ENCODE measurements at places on chromosomes 4 and X. TPM values are rescaled to one million over a fixed set of nuclear protein-coding genes. Genes with fewer than 3 reads are reported as not detected.

DNA sequence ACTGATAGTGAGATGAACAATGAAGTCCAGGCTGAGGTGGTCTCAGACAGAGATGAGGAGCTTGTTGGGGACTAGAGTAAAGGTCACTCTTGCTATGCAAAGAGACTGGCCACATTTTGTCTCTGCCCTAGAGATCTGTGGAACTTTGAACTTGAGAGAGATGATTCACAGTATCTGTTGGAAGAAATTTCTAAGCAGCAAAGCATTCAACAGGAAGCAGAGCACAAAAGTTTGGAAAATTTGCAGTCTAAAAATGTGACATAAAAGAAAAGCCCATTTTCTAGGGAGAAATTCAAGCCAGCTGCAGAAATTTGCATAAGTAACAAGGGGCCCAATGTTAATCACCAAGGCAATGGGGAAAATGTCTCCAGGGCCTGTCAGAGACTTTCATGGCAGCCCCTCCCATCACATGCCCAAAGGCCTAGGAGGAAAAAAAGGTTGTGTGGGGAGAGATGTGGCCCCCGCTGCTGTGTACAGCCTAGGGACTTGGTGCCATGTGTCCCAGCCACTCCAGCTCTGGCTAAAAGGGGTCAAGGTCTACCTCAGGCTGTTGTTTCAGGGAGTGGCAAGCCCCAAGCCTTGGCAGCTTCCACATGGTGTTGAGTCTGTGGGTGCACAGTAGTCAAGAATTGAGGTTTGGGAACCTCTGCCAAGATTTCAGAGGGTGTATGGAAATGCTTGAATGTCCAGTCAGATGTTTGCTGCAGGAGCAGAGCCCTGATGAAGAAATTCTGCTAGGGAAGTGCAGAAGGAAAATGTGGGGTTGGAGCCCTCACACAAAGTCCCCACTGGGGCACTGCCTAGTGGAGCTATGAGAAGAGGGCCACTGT, 262.8 kb downstream of the DKK2 start:
- no peak for DNase-seq
- H3K27me3 ChIP-seq, result no peaks in the 10 kb centered on the region
- H3K4me1 ChIP-seq, result no peaks in the 10 kb centered on the region

The RASL11B gene
- total RNA-seq, result 1.3 TPM

DNA sequence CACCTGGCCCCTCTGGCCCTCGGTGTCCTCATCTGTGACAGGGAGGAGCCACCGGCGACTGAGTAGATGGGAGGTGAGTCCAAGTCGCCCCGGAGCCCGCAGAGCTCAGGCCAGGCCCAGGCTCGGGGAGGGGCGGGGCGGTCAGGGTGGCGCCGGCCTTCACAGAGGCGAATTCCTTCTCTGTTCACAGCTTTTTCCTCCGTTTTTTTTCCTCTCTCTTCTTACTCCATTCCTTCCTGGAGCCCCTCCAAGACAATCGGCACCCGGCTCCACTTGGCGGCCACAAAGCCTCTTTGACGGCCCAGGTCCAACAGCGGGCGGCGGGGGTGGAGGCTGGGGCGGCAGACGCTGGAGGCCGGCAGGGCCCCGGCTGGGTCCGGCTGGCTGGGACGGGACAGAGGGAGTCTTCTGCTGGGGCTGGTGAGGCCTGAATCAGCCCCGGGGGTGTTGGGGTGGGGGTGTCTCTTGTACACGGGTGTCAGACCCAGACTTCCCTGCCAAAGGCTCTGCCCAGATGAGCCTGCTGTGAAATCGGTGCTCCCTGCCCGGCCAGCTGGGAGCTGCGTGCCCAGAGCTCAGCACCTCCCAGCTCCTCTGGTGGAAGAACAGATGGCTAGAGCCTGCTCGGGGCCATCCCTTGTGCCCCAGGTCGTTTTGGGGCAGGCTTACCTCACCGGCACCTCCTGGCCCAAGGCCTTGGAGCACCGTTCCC, 22.6 kb downstream of the FGFRL1 start:
- no peak overlapping the region for H3K4me3 ChIP-seq
- DNase-seq, result no peak
- H3K4me1 ChIP-seq, result no peaks in the 10 kb centered on the region
- H3K36me3 ChIP-seq, result no peaks in the 10 kb centered on the region

GRCh38 chr4:41098093-41099048, 116.0 kb downstream of the APBB2 start:
- no peaks in the 10 kb centered on the region for H3K4me1 ChIP-seq
- no peak overlapping the region for H3K27ac ChIP-seq
- H3K36me3 ChIP-seq, result no peaks in the 10 kb centered on the region
- H3K27me3 ChIP-seq, result no peaks in the 10 kb centered on the region
- H3K4me3 ChIP-seq, result no peak overlapping the region

The LRCH2 gene
- total RNA-seq, result not detected

GRCh38 chr4:110644008-110644407, 21.1 kb upstream of the PITX2 start:
- no peaks in the 10 kb centered on the region for H3K36me3 ChIP-seq
- H3K27me3 ChIP-seq, result peaks cover 33% of the 10 kb centered on the region
- DNase-seq, result no peak
- H3K4me1 ChIP-seq, result no peaks in the 10 kb centered on the region
- no peak overlapping the region for H3K4me3 ChIP-seq

- H3K4me3 ChIP-seq, result no peak overlapping the region
- peaks cover 7% of the 10 kb centered on the region for H3K4me1 ChIP-seq
- H3K27me3 ChIP-seq, result no peaks in the 10 kb centered on the region
- no peak overlapping the region for H3K27ac ChIP-seq
- no peak for DNase-seq
Measured at GRCh38 chr4:109973529-109973905, 60.8 kb downstream of the EGF start.

- peaks cover 29% of the 10 kb centered on the region for H3K4me1 ChIP-seq
- no peak overlapping the region for H3K4me3 ChIP-seq
- DNase-seq, result no peak
- no peaks in the 10 kb centered on the region for H3K36me3 ChIP-seq
- H3K27me3 ChIP-seq, result no peaks in the 10 kb centered on the region
- H3K27ac ChIP-seq, result no peak overlapping the region
Measured at GRCh38 chr4:150037251-150037856, 40.9 kb upstream of the DCLK2 start.

The CXXC4 gene
- total RNA-seq, result not detected

- no peaks in the 10 kb centered on the region for H3K36me3 ChIP-seq
- H3K27me3 ChIP-seq, result no peaks in the 10 kb centered on the region
- H3K4me1 ChIP-seq, result no peaks in the 10 kb centered on the region
- no peak for DNase-seq
- H3K4me3 ChIP-seq, result no peak overlapping the region
- no peak overlapping the region for H3K27ac ChIP-seq
Measured at GRCh38 chr4:79653871-79654270, 245.8 kb upstream of the GK2 start.

The EDNRA gene
- total RNA-seq, result not detected

DNA sequence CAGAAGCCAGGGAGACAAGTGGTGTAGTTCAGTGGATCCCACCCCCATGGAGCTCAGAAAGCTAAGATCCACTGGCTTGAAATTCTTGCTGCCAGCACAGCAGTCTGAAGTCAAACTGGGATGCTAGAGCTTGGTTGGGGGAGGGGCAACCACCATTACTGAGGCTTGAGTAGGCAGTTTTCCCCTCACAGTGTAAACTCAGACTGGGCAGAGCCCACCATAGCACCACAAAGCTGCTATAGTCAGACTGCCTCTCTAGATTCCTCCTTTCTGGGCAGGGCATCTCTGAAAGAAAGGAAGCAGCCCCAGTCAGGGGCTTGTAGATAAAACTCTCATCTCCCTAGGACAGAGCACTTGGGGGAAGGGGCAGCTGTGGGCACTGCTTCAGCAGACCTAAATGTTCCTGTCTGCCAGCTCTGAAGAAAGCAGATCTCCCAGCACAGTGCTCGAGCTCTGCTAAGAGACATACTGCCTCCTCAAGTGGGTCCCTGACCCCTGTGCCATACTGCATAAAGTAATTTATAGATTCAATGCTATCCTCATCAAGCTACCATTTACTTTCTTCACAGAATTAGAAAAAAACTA, 163.2 kb downstream of the HHIP start:
- no peak overlapping the region for H3K4me3 ChIP-seq
- H3K36me3 ChIP-seq, result no peaks in the 10 kb centered on the region
- H3K27ac ChIP-seq, result no peak overlapping the region
- no peaks in the 10 kb centered on the region for H3K27me3 ChIP-seq

GRCh38 chr4:71980976-71981375, 50.8 kb upstream of the NPFFR2 start:
- no peaks in the 10 kb centered on the region for H3K4me1 ChIP-seq
- no peaks in the 10 kb centered on the region for H3K27me3 ChIP-seq

The OPN1LW gene
- total RNA-seq, result not detected

DNA sequence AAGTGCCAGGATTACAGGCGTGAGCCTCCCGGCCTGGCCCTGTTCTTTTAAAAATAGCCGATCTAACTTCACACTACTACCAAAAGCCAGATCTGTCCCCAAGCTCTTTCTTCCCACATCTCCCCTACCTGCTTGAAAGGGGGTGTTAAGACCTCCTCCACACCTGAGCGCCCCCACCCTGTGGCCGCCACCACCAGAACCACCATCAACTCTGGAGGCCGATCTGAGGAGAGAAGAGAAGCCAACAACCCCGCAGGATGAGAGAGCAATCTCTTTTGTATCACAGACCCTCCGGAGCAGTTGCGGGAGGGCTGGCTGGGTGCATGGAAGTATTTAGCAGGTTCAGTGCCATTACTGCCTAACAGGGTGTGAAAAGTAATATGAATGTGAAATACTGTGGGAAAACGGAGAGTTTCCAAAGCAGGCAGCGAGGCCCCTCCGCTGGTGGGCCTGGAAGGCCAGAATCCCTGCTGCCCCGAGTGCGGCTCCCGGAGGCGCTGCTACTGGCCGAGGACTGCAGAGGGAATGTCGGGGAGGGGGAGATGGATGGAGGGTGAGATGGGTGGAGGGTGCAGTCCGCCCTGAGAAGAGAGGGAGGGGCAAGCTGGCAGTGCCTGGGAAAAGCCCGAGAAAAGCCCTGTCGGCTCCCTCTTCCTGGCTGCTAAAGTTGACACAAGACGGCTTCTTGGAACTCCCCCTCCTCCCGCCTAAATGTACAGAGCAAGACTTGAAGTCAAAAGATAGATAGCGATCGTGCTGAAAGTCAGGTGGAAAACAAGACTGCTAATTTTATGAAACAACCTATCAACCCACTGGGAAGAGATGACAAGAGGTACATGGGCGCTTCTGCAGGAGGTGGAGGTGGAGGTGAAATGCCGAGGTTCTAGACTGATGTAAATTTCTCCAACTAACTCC, 22.3 kb downstream of the HAND2 start:
- peaks cover 98% of the 10 kb centered on the region for H3K27me3 ChIP-seq
- DNase-seq, result peak; percentile 25
- H3K27ac ChIP-seq, result no peak overlapping the region
- H3K4me1 ChIP-seq, result peaks cover 41% of the 10 kb centered on the region

- H3K27ac ChIP-seq, result no peak overlapping the region
- no peaks in the 10 kb centered on the region for H3K4me1 ChIP-seq
- H3K27me3 ChIP-seq, result no peaks in the 10 kb centered on the region
- no peak for DNase-seq
- no peaks in the 10 kb centered on the region for H3K36me3 ChIP-seq
Measured at GRCh38 chr4:103719105-103719829, 518 bp downstream of the TACR3 start.

GRCh38 chr4:173556398-173557131, 26.5 kb upstream of the HAND2 start:
- no peak overlapping the region for H3K27ac ChIP-seq
- no peak overlapping the region for H3K4me3 ChIP-seq
- H3K27me3 ChIP-seq, result no peaks in the 10 kb centered on the region
- H3K4me1 ChIP-seq, result no peaks in the 10 kb centered on the region

DNA sequence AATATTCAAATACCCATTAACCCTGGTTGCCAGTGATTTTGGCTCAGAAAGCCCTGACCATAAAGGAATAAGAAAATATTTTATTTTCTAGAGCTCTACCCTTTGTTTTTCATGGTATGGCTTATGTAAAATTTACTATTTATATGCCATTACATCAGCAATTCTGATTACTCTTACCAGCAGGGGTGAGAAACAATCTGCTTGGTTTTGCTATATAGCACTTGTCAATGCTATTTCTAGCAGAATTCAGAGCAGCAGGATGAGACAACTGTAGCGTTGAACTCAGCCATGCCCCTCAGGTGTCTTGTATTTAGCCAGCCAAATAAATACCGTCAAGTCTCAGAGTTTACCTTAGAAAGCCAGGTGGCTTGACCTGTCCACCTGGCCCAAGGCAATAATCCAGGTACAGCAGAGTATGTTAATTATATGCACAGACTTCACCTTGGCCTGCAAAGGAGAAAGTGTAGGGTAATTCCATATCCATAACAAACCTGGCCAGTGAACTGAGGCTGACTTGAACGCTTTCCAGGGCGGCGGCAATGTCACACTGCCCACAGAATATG, 1303.5 kb downstream of the RAPGEF2 start:
- H3K27me3 ChIP-seq, result no peaks in the 10 kb centered on the region
- H3K36me3 ChIP-seq, result no peaks in the 10 kb centered on the region
- no peak overlapping the region for H3K27ac ChIP-seq
- no peaks in the 10 kb centered on the region for H3K4me1 ChIP-seq
- no peak for DNase-seq

DNA sequence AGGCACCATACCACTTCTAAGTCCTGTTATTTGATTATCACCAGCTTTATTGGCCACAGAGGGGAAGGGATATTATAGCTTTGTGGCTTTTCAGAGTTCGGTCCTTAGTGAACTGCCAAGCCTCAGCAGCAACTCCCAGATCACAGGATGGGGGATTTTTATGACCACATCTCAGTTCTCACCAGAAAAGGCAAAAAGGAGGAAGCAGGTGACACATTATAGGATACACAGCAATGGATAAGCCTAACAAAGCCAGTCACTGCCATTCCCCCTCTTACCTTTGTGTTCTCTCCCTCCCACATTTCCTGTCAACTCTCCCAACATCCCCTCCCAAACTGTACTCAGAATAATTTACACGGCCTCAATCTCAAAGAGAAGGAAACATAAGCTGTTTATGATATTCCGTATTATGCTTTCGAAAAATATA, 142.8 kb downstream of the MGST2 start:
- no peak overlapping the region for H3K27ac ChIP-seq
- H3K36me3 ChIP-seq, result no peaks in the 10 kb centered on the region
- no peaks in the 10 kb centered on the region for H3K4me1 ChIP-seq
- H3K27me3 ChIP-seq, result peaks cover 8% of the 10 kb centered on the region
- DNase-seq, result no peak

The ADGRG4 gene
- not detected for total RNA-seq

GRCh38 chr4:18568600-18568999, 547.0 kb upstream of the LCORL start:
- H3K27me3 ChIP-seq, result no peaks in the 10 kb centered on the region
- H3K4me3 ChIP-seq, result no peak overlapping the region
- no peak overlapping the region for H3K27ac ChIP-seq

GRCh38 chrX:152900937-152901445, 3.1 kb downstream of the ZNF185 start:
- no peak for DNase-seq
- no peaks in the 10 kb centered on the region for H3K27me3 ChIP-seq
- no peaks in the 10 kb centered on the region for H3K4me1 ChIP-seq
- no peak overlapping the region for H3K27ac ChIP-seq
- no peaks in the 10 kb centered on the region for H3K36me3 ChIP-seq

The DCHS2 gene
- total RNA-seq, result 0.02 TPM

Data from B cell (primary cell).